ENCODE measurements at places on chromosomes 11 and 22.

DNA sequence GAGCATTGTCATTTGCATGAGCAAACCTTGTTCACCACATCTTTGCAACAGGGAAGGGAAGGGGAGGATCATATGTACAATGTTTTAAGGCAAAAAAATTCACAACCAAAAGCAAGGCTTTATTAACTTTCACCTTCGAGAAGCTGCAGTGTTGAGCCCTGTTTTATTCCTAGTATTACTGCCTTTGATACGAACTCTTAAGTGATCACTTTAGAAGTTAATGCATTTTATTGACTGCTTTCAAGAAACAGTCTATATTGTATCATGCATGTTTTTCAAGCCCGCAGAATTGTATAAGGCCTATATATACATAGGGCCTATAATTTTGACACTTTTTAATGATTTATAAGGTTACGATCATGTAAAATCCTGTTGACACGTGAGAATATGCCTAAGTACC, 117.5 kb upstream of the VPREB1 start:
- DNase-seq: no peak

DNA sequence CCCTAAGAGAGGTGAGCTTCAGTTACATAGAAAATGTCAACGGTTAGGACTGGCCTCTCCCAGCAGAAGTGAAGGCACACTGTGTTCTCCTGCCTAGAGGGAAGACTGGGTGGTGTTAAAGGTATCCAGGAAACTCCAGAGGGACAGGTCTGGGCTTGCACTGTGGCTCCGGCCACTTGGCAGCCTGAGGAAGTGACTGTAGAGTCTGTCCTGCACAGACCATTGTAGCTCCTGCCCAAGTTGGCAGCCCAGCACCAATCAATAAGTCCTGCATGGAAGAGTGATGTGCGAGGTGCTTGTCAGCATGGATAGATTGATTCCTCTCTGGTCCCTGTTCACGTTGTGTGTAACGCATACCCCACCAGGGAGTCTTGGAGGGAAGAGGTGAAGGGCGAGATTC, 284.8 kb downstream of the TENM4 start:
- peak; percentile 88 for DNase-seq

DNA sequence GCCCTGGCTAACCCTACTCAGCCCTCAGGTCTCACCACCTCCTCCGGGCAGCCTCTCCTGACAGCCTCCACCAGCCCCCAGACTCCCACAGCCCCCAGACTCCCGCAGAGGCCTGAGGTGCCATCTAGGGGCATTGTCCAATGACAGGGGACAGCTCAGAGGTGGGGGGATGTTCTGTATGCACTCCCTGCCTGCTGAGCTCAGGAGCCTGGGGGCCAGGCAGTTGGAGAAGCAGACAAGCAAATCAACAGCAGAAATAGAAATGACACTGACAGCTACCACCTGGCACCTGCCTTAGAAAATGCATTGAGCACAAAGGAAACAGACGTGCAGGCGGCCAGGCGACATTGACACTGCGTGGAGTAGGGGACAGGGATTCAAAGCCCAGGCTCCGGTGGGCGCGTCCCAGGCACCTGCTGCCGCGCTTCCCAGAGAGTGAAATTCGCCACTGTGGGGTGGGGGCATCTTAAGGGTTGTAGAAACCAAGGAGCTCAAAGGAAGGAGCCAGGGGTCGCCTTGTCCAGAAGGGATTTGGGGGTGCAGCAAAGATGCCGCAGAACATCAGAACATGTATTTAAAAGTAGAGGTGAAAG, 22.5 kb upstream of the WNT7B start:
- DNase-seq: no peak

DNA sequence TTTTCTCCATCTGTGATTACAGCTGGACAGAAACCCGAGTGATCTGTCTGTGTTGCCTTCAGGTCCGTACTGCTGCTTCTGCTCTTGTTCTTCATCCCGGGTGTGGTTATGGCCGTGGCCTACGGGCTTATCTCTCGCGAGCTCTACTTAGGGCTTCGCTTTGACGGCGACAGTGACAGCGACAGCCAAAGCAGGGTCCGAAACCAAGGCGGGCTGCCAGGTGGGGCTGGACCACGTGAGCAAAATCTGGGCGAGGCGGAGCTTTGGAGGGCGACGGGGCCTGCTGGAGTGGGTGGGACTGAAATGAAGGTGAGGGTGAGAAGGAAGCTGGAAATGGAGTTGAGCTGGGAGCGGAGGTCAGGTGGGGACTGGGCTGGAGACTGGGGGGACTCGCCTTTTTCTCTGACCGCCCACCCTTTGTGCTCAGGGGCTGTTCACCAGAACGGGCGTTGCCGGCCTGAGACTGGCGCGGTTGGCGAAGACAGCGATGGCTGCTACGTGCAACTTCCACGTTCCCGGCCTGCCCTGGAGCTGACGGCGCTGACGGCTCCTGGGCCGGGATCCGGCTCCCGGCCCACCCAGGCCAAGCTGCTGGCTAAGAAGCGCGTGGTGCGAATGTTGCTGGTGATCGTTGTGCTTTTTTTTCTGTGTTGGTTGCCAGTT, 11.1 kb downstream of the CCKBR start:
- DNase-seq: no peak

DNA sequence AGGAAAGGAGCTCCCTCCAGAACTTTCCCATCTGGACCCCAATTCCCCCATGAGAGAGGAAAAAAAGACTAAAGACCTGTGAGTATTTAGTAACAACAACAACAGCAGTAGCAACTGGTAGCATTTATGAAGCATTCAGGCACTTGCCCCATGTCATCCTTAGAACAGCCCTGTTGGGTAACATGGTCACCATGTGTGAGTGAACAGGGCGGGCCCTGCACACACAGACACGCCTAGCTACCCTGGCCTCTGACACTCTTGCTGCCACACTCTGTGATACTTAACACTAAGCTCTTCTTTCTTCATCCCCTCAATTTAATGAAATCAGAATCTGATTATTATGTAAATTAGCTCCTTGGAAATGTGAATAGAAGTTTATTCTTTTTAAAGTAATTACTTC, 26.1 kb upstream of the SLC25A18 start:
- no peak for DNase-seq

- DNase-seq: no peak
Measured at GRCh38 chr11:12441231-12441861, 64.0 kb downstream of the PARVA start.
